ENCODE measurements at places on chromosomes 4 and X.

- DNase-seq, result no peak
Measured at GRCh38 chr4:154471032-154471431, 20.6 kb downstream of the DCHS2 start.

DNA sequence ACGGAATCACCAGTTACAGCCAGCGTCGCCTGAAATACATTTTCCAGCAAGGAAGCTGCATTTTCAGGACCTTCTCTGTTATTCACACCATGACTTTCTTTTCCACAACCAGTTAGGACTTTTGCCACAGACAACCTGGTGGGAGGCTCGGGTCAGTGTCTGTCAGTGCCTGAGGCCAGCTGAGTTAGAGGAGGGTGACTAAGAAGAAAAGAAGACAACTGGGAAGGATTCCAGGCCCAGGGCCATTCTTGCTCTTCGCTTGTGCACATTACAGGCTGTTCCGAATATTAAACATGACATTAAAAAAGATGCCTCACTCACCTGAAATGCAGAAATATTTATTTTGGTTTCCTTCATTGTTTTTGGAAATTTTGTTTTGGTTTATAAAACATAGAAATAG is 21.4 kb upstream of the CENPU start:
- no peak for DNase-seq

- DNase-seq, result no peak
Measured at GRCh38 chr4:172142281-172142741, 329.1 kb downstream of the GALNTL6 start.

GRCh38 chr4:77089866-77090265 is 14.1 kb upstream of the CCNI start:
- no peak for DNase-seq

GRCh38 chr4:98688411-98689290 is 30.2 kb upstream of the TSPAN5 start:
- no peak for DNase-seq

GRCh38 chrX:10615931-10616774 is 4.2 kb downstream of the MID1 start:
- peak; percentile 16 for DNase-seq

DNA sequence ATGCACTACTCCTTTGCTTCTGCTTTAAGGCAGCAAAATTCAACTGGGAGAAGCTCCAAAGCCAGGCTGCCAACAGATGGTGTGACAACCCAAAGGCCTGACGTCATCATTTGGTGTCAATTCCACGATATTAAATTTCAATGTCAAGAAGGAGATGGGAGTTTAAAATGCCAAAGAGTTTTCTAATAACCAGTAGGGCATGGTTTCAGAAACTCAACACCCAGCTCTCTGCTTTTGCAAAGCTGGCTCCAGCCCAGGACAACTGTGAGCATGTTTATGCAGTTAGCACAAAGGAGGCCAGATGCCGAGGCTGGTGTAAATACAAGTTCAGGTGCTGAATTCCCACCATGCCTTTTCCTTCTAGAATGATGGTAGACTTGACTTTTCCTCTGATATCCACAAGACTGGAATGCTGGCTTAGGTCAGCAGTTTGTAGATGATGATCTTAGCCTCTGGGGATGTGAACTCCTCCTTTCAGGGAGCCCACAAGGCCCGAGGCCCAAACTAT is 67.3 kb downstream of the AFAP1 start:
- DNase-seq, result peak; percentile 55

DNA sequence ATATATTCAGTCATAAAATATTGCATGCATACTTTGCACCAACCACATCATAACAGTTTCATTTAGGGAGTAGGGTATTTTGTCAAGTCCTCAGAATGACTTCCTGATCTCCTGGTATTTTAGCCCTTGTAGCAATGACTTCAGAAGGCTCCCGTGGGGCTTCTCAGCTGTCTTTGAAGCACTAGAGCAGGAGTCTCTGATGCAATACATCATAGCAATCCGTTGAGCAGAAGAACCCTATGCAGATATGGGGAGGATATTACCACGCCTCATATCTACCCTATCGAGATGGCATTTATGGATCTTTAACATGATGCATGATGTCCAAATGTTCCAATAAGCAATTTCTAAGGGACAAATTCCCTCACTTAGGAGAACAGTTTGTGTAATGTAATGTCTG is 373.7 kb upstream of the FTHL17 start:
- no peak for DNase-seq

GRCh38 chrX:153673428-153674218 is at the start of gene PNCK:
Gene PNCK, minus strand, starts transcription at chrX:153673813. Its CDS starts 737 bp downstream, at chrX:153673076.
- no peak for DNase-seq

- no peak for DNase-seq
Measured at GRCh38 chrX:133185119-133185518, 33.0 kb downstream of the TFDP3 start.

- DNase-seq, result no peak
Measured at GRCh38 chr4:184824081-184824775, 1.5 kb downstream of the ACSL1 start.

DNA sequence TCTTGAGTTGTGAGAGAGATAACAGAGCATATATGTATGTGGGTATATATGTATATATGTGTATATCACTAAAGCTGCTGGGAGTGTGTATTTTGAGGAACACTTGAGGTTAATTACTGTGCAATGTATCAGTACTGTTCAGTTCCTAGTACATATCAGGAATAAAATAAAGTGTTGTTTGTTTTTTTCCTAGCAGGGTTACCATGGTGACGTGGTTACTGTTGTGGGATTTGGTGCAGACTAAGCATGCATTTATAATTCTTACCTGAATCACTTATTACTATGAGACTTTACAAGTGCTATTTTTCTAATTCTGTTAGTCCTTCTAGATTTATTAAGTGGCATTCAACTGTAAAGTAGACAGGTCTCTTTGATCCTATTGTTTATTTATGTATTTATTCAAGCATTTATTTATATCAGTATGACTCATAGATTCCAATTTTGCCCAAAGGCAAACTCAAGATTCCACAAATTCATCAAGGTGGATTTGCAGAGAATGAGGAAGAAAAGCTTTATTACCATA is 26.9 kb upstream of the BEX4 start:
- no peak for DNase-seq

GRCh38 chr4:8352368-8353157 is 83.0 kb downstream of the HTRA3 start:
- no peak for DNase-seq

DNA sequence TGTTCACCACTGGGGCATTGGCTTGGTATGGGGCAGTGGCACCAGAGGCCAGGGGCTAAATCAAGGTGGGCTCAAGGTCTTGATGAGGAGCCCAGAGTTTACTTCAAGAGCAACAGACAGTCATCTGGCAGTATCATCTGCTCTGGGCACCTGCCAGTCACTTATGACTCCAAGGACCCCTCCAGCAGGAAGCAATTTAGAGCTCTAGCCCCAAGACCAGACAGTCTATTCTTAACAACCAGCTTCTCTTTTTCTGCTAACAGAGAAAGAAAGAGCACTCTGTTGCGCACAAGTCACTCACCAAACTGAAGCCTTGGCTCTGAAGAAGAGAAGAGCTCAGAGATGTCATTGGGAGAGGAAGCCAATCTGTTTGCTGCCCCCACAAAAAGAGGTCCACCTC is 309.2 kb downstream of the HS3ST1 start:
- DNase-seq, result no peak

- no peak for DNase-seq
Measured at GRCh38 chrX:135408794-135409193, 12.9 kb upstream of the SMIM10L2A start.

DNA sequence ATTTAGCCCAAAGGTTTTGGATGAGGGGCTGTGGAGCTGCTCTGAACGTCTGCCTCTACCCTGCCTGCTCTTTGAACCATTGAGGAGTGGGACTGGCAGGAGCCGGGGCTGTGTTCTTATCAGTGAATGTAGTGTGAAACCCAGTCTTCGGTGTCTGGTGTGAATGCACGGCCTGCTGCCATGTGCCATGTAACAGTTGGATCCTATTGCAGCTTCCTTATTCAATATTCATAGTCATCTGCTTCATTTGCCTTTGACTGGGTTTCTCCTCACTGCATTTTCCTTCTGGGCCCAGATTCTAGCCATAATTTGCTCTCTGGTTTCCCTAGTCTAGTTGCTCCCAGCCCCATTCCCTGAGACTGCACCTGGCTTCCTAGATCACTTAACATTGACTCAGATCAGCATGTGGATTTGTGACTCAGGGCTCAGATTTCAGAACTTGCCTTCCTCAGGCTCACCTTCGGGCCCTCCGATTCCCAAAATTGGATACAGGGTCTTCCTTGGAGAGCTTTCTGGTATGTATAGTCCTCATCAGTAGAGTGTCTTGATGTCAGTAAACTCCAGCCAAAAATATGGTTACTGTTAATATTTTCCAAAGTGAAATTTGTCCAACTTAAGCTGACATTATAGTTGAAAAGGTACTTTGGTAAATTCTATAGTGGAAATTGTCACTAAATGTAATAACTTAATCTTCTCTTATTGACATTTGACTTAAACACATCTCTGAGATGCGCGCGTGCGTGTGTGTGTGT is 94.0 kb upstream of the DDIT4L start:
- DNase-seq, result no peak

- no peak for DNase-seq
Measured at GRCh38 chrX:134525086-134525792, 65.3 kb downstream of the HPRT1 start.

DNA sequence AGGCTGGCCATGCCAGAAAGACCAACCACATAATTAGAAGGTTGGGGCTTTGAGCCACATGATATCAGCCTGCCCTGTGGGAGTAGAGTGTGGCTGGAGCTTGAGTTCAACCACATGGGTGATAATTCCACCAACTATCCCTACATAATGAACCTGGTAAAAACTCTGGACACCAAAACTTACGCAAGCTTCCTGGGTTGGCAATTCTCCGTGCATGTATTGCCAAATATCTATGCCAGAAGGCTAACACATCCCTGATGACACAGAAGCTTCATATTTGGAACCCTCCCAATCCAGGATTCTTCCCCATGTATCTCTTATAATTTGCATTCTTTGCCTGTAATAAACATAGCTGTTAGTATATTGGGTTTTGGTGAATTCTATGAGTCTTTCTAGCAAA is 68.2 kb downstream of the FUNDC1 start:
- no peak for DNase-seq

- no peak for DNase-seq
Measured at GRCh38 chr4:94403751-94404150, 48.0 kb upstream of the PDLIM5 start.

GRCh38 chr4:15894393-15894792 is 44.1 kb downstream of the FGFBP1 start:
- no peak for DNase-seq

- DNase-seq, result peak; percentile 54
Measured at GRCh38 chr4:2805712-2806389, 13.0 kb downstream of the SH3BP2 start.

DNA sequence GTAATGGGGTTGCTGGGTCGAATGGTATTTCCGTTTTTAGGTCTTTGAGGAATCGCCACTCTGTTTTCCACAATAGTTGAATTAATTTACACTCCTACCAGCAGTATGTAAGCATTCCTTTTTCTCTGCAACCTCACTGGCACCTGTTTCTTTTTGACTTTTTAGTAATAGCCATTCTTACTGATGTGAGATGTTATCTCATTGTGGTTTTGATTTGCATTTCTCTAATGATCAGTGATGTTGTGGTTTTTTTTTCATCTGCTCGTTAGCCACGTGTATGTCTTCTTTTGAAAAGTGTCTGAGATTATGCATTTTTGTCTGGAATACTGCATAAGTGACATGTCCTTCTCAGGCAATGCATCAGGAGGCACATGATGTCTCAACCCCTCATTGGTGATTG is 28.8 kb downstream of the REPS2 start:
- no peak for DNase-seq

DNA sequence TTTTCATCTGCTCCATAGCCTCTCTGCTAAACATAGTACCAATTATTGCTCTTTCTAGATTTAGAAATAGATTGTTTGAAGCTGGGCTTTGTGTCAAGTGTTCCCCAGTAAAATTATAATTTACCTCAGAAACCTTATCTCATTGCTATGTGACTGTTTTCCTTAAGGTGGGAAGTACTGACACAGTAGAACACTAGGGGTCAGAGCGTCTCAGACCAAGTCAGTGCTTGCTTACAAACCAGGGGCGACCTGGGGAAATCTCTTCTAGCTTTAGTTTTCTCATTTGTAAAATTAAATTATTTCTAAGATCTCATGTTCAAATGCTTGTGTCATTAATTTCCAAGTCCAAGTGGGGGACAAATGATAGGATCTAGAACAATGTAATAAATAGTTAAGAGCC is 360.4 kb downstream of the RAPGEF2 start:
- DNase-seq, result no peak

GRCh38 chr4:145625677-145626622 is 6.8 kb downstream of the MMAA start:
- no peak for DNase-seq

- no peak for DNase-seq
Measured at GRCh38 chr4:64497491-64497890, 88.2 kb upstream of the TECRL start.

DNA sequence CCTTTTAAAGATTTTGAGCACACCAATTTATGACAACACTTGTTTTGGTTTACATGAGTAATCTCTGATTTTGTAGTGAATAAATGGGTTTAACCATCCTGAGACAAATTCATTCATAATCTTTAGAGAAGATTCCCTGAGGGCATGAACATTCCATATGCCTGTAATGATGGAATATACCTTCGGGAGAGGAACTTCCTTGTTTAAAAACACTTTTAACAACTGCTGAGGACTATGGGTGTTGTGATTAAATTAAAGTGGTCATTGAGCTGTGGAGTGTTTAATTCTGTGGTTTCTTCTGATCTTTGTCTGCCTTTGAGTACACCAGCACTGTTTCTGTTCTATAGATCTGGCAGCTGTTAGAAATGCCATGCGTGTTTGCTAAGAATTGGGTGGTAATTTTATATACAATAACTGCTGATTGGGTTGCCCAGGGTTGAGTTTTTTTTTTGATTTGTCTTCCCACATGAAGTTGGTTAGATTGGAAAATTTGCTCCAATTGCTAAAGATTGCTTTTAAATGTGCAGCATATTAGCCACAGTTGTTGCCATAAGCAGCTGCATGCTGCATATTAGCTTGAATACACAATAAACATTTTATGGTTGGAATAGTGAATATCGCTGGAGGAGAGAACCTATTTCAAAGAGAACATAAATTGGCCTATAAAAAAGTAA is 86.8 kb downstream of the DCLK2 start:
- no peak for DNase-seq

Data from tibial nerve (tissue), 4 donors.